NCI-H526 (cell line): ENCODE measurements at places on chromosomes 13 and 19.
A peak's percentile ranks its signal among the peaks of the same experiment; 100 is the strongest.

- DNase-seq = no peak
These were observed 152.4 kb downstream of the TEX29 start for GRCh38 chr13:111472559-111473460.

- no peak for DNase-seq
These were observed 1235.3 kb upstream of the ATXN8OS start for GRCh38 chr13:68872338-68872737.

- DNase-seq = no peak
These were observed 72.9 kb upstream of the TEX29 start for GRCh38 chr13:111247552-111247951.

DNA sequence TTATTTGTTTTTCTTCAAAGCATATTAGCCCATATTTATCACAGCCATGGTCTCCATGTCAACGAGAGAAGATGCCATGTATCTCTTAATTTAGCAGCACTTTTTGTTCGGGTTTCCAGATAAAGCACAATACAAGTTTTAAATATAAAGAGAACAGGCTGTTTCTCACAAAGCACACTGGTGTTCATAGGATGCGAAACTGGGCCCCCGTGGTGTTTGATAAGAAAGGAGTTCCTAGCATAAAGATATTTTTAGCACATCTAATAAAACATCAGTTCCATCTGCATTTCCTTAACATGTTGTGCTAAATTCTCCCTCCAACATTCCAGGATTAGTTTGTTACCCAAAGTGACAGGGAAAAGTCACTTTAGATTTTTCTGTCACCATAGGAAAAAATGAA is 72.4 kb upstream of the EDNRB start:
- no peak for DNase-seq

DNA sequence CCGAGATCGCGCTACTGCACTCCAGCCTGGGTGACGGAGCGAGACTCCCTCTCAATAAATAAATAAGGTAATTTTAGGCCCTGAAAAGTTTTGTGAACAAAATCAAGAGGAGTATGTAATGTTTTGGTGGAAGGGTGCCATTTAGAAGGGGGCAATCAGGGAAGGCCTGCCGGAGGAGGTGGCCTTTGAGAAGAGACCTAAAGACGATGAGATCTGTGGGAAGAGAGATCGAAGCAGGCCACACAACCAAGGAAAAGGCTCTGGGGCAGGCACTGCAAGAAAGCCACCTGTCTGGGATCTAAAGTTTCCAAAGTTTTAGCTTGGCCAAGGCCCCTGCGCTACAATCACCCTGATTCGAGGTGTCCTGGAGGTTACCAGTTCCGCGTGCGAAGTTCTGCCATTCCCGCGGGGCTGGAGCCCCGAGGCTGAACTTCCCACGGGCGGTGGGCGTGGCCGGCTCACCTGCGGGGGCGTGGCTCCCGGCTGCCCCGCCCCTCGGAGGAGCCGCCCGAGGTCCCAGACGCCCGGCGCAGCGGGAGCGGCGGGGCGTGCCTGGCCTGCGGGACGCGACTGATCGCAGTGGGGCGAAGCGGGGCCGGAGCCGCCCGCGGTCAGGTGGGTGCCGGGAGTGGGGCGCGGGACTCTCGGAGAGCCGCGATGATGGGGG is at the start of gene KLC3:
Gene KLC3 (plus strand): TSS at position 519 of the 667 bp plus-strand sequence. CDS start 4,792 bp downstream, outside the sequence.
- DNase-seq = peak; percentile 66

- no peak for DNase-seq
These were observed 3.1 kb downstream of the NR2F6 start for GRCh38 chr19:17242431-17243208.

- DNase-seq = no peak
These were observed 2012.6 kb downstream of the PCDH9 start for GRCh38 chr13:65217471-65217995.

GRCh38 chr13:48624016-48624415 is 29.7 kb upstream of the CYSLTR2 start:
- DNase-seq = no peak
